ENCODE measurements at places on chromosomes 2 and 18. TPM values are rescaled to one million over a fixed set of nuclear protein-coding genes. Genes with fewer than 3 reads are reported as not detected.

DNA sequence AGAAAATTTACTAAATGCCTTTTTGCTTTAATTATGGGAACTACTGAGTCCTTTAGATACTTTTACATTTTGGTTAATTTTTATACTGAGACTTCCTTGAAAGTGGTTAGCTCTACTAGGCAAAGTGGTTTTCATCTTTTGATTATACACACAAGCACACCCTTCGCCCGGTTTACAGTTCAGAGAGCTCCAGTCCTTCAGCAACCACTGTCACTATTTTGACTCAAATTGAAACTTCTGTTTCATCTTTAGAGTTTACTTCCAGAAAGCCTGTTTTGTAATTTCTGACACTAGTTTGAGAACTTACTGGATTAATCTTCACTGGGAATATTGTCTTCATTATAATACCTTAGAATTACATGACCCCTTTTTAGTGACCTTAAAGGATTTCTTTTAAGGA is 140.3 kb upstream of the FOSL2 start:
- DNase-seq: no peak

GRCh38 chr18:4653418-4653817 is 198.3 kb upstream of the DLGAP1 start:
- DNase-seq: no peak

DNA sequence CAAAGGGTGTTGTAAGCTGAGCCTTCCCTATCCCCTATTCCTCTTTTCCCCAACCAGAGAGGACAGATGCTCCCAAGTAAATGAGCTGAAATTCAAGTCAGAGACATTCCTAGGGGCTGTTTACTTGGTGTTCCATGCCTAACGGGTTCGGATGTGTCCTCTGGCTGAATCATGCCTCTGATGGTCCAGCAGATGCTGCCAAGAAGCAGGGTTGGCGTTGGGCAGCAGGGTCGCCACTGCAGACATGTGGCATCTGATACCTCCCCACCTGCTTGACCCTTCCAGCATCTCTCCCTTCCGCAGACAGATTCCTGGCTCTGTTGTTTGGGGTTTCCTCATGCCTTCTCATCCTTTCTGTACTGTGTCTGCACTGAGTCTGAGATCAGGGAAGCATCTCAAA is 108.3 kb downstream of the HNRNPLL start:
- no peak for DNase-seq

- peak; percentile 27 for DNase-seq
Measured at GRCh38 chr2:235162082-235162836, 210.4 kb downstream of the SH3BP4 start.

- no peak for DNase-seq
Measured at GRCh38 chr2:41378420-41378819, 669.4 kb upstream of the PKDCC start.

- DNase-seq: peak; percentile 24
Measured at GRCh38 chr2:9336241-9336575, 87.1 kb downstream of the ITGB1BP1 start.

Gene REG1B
- total RNA-seq: not detected

GRCh38 chr18:26617151-26617554 is 68.8 kb upstream of the KCTD1 start:
- peak; percentile 22 for DNase-seq

Gene DRC1
- not detected for total RNA-seq

DNA sequence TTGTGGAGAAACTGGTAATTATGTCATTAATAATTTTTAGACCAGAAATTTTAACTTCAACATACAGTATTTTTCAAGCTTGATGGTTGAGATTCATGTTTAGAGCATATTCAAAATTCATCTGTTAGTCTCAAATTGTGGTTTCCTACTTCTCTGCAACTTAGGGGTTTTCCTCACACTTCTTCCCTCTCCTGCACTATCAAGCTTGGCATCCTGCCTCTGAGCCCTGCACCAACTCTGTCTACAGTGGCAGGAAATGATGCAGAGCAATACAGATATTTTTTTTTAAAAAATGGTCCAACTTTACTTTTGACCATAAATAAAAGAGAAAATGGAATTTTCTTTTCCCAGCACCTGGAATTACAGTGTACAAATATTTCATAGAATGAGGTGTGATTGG is 247.3 kb downstream of the NUP35 start:
- no peak for DNase-seq

GRCh38 chr2:25885933-25886332 is 7.6 kb upstream of the ASXL2 start:
- peak; percentile 48 for DNase-seq

GRCh38 chr2:215845839-215846586 is 167.3 kb downstream of the MREG start:
- peak; percentile 56 for DNase-seq

DNA sequence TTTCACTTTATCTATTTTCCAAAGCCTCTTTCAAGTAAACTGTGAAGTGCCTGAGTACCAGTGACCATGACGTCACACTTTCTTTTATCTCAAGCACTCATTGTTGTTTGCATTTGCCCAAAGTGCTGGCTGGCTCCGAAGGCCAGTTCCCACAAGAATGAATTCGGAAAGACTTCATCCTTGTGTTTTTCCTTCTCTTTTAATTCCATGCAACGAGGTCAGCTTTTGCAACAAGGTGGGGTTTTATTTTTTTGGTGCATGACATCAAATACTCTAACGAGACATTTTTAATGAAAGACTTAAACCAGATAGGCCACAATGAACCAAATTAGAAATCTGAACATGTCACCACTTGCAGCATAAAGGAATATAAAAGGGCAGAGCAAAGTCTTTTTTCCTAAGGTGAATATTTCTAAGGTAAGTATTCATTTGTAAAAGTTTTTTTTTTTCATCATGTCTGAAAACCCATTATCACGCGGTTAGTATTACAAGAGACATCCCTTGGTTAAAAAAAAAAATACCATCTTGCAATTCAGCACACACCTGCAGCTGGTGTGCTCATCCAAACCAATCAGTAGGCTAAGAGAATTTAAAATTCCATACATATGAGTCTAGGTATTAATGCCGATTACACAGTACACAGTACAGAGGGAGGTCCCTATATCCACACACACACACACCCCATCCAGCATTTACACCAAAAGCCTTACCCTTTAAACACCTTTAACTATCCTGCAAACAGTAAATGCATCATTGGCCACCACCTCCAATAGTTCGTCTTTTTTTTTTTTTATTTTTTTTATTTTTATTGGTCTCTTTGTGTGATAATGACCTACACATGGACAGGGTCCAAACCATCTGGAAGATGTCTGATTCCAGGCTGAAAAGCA is 2.3 kb downstream of the ARL4C start:
- DNase-seq: peak; percentile 70

Gene COL6A3
- 1.8 TPM for total RNA-seq

- DNase-seq: no peak
Measured at GRCh38 chr2:71671895-71672825, 218.8 kb downstream of the DYSF start.

GRCh38 chr18:61984349-61984748 is 91.5 kb upstream of the RNF152 start:
- no peak for DNase-seq

DNA sequence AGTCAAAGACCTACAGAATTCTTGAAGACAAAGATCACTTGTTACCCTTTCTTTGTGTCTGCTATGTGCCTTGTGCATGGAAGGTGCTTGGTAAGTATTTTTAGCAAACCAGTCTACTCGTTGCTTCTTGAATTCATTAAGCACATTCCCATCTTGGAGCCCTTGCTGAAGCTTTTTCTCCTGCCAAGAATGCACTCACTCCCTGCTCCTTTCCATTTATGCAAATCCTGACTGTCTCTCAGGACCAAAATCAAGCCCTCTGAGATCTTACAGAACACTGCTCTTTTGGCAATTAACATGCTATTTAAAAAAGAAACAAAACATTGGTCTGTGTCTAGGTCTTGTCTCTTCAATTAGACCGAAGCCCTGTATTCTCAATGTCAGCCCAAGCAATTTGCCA is 75.8 kb downstream of the CLHC1 start:
- DNase-seq: no peak
